Testis (tissue), 5 donors: ENCODE measurements at places on chromosomes 4 and X. TPM values are rescaled to one million over a fixed set of nuclear protein-coding genes. Genes with fewer than 3 reads are reported as not detected.

The CLDN22 gene
- not detected for total RNA-seq

- H3K36me3 ChIP-seq = no peaks in the 10 kb centered on the region
- H3K4me1 ChIP-seq = no peaks in the 10 kb centered on the region
- no peak overlapping the region for H3K4me3 ChIP-seq
- DNase-seq = no peak
These were observed 60.1 kb downstream of the LRP2BP start for GRCh38 chr4:185335579-185335978.

The ABCG2 gene
- 9.5 TPM for total RNA-seq

DNA sequence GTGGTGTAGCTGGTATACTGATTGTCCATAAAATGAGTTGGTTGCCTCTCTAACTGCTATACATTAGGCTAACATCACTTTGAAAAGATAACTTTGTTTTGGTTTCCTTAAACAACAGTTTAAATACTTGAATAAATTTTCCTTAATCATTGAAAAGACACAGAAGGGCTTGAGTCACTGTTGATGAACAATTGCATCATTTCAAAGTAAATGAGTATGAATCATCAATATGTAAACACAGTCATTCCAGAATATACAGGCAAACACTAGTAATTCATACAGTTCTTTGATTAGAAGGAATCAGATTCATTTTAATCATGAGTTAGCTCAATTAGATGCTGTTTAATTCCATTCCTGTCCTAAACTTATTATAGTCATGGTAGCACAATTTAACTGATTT lies 160.6 kb downstream of the AFF2 start:
- H3K4me1 ChIP-seq = no peaks in the 10 kb centered on the region
- no peak overlapping the region for H3K27ac ChIP-seq
- H3K4me3 ChIP-seq = no peak overlapping the region
- no peaks in the 10 kb centered on the region for H3K36me3 ChIP-seq
- H3K27me3 ChIP-seq = no peaks in the 10 kb centered on the region

The KIAA1210 gene
- 245 TPM for total RNA-seq

The RBM46 gene
- total RNA-seq = 27.3 TPM

GRCh38 chr4:175639346-175639745 lies 172.7 kb downstream of the GPM6A start:
- no peaks in the 10 kb centered on the region for H3K4me1 ChIP-seq
- H3K27ac ChIP-seq = no peak overlapping the region
- H3K36me3 ChIP-seq = no peaks in the 10 kb centered on the region
- no peak for DNase-seq
- H3K4me3 ChIP-seq = no peak overlapping the region

- H3K4me3 ChIP-seq = no peak overlapping the region
- no peaks in the 10 kb centered on the region for H3K4me1 ChIP-seq
- no peaks in the 10 kb centered on the region for H3K36me3 ChIP-seq
- DNase-seq = peak; percentile 42
- H3K27ac ChIP-seq = no peak overlapping the region
These were observed 56.3 kb downstream of the ZAR1 start for GRCh38 chr4:48546336-48546735.

DNA sequence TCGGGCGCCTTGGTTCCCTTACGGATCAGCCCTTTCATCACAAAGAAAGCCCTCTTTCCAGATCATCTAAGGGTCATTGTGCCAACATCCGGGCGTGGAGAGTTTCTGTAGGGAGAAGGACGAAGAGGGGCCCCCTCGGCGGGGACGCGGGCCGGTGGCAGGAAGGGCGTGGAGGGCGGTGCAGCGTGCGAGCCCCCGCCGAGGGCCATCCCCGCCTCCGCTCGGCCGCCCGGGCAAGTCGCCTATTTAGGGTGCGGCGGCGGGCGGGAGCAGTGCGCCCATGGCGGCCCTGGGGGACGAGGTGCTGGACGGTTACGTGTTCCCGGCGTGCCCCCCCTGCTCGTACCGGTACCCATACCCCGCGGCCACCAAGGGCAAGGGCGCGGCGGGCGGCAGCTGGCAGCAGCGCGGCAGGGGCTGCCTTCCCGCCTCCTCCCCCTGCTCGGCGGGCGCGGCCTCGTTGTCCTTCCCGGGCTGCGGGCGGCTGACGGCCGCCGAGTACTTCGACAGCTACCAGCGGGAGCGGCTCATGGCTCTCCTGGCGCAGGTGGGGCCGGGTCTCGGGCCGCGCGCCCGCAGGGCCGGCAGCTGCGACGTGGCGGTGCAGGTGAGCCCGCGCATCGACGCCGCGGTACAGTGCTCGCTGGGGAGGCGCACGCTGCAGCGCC lies at the start of gene ZAR1:
Gene ZAR1 (plus strand): TSS at position 241 of the 668 bp plus-strand sequence. CDS start 40 bp downstream, at position 281.
- H3K36me3 ChIP-seq = no peaks in the 10 kb centered on the region
- no peak for DNase-seq
- H3K27ac ChIP-seq = no peak within 1 kb of the TSS

- H3K4me1 ChIP-seq = no peaks in the 10 kb centered on the region
- no peaks in the 10 kb centered on the region for H3K27me3 ChIP-seq
- no peak for DNase-seq
- H3K27ac ChIP-seq = no peak overlapping the region
- H3K36me3 ChIP-seq = no peaks in the 10 kb centered on the region
These were observed 119.2 kb upstream of the VCX3B start for GRCh38 chrX:8345473-8345872.

DNA sequence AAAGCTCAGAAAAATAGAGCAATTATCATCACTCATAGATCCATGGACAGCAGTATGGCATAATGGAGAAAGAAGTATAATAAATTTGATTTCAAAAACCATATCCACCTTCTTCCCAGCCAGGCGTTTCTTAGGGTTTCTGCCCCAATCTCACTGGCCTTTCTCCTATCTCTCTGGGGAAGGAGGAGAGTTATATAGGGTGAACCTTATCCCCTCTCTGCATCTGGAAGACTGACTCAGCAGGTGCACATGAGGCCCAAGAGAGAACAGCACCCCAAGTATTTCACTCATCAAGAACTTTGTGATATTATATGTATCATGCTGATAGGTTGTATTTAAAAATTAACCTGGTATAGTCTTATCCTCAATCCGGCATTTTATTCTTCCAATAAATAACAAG lies 318.8 kb upstream of the RASGEF1B start:
- peaks cover 12% of the 10 kb centered on the region for H3K4me1 ChIP-seq
- DNase-seq = no peak
- no peaks in the 10 kb centered on the region for H3K36me3 ChIP-seq
- H3K27ac ChIP-seq = no peak overlapping the region

- H3K4me3 ChIP-seq = no peak overlapping the region
- no peaks in the 10 kb centered on the region for H3K36me3 ChIP-seq
- no peak overlapping the region for H3K27ac ChIP-seq
These were observed 913.1 kb upstream of the GRIA3 start for GRCh38 chrX:122270809-122271494.

- H3K4me3 ChIP-seq = no peak overlapping the region
- H3K4me1 ChIP-seq = no peaks in the 10 kb centered on the region
- H3K27me3 ChIP-seq = no peaks in the 10 kb centered on the region
- H3K27ac ChIP-seq = no peak overlapping the region
- H3K36me3 ChIP-seq = no peaks in the 10 kb centered on the region
These were observed 103.9 kb downstream of the IQCM start for GRCh38 chr4:149711593-149712365.

GRCh38 chr4:879729-880077 lies 52.4 kb downstream of the GAK start:
- H3K4me1 ChIP-seq = no peaks in the 10 kb centered on the region
- no peak overlapping the region for H3K27ac ChIP-seq
- H3K4me3 ChIP-seq = no peak overlapping the region
- H3K27me3 ChIP-seq = no peaks in the 10 kb centered on the region
